ENCODE measurements at places on chromosomes 7 and 10.

- DNase-seq = no peak
Measured at GRCh38 chr7:98038731-98039130, 48.7 kb upstream of the OCM2 start.

- no peak for DNase-seq
Measured at GRCh38 chr7:94874036-94874785, 33.2 kb upstream of the PPP1R9A start.

DNA sequence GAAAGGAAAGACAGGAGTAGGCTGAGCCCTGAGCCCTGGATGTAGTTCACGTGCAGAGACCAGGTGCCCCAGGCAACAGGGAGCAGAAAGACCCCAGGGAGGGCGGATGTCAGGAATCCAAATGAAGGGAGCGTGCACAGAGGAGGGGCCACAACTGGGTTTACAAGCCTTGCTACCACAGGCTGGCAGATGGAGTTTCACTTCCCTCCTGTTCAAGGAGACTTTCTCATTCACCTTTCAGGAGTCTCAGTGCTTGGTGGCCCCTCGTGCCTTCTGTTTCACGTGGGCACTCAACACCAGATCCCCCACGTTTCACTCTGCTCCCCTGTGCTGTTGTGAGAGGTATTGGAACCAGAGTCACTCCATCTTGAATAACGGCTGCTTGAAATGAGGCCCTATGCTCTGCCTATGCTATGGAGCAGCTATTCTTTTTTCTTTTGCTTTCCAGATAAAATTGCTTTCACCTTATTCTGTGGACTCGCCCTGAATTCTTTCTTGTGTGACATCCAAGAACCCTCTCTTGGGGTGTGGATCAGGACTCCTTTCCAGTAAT, 601.4 kb upstream of the IGFBP3 start:
- no peak for DNase-seq

DNA sequence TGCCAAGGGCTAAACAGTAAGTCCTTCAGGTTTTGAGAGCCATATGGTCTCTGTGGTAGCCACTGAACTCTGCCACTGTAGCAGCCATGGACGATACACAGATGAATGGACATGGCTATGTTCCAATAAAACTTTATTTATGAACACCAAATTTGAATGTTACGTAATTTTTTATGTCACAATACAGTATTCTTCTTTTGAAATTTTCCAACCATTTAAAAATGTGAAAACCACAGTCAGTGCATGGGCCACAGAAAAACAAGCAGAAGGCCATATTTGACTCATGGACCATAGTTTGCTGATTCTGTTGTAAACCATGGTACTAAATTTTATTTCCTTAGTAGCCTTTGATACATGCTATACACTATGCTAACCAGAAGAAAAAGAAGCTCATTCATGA, 361.8 kb downstream of the MAGI2 start:
- no peak for DNase-seq

DNA sequence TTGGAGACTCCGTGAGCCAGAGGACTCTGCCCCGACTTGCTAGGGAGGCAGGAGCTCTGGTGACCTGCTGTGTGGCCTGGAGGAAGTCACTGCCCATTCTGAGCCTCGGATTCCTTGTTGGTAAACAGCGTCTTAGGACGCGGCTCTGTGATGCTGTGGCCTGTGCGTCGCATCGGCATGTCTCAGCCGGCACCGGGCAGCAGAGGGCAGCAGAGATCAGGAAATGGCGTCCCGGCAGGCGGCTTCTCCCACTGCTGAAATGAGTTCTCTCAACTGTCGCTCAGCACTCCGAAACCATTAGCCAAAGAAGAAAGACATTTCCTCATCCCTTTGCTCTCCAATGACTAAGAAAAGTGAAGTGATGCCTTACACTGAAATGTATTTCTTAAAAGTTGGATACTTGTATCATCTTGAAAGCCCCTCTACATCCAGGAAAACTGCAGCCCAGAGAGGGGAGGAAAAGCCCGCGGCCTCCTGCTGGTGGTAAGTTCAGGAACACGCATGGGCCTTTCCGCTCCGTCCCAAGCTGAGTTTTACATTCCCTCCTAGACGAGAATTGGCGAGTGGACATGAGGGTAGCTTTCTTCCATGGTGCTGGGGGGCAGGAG, 91.7 kb downstream of the WDR11 start:
- peak; percentile 73 for DNase-seq

DNA sequence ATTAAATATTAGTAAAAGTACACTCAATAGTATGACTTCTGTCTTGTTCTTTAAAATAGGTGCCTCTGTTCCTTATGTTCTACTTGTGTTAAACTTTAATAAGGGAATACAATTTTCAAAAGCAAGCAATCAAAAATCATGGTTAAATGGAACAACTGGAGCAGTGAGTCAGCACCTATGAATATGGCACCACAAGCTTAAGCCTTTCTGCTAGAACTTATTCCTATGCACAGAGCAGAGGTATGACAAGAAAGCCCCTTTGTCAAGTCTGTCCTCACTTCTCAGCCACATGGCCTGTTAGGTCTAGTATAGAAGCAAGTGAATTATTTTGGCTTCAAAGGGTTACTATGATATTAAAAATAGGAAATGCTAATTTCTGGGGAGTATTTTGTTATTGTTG, 29.8 kb downstream of the FAM13C start:
- DNase-seq = no peak

GRCh38 chr7:131151034-131151433, 176.6 kb upstream of the MKLN1 start:
- no peak for DNase-seq

- no peak for DNase-seq
Measured at GRCh38 chr10:85651497-85651882, 715.1 kb downstream of the GRID1 start.

GRCh38 chr7:124652237-124652636, 113.4 kb downstream of the GPR37 start:
- no peak for DNase-seq

DNA sequence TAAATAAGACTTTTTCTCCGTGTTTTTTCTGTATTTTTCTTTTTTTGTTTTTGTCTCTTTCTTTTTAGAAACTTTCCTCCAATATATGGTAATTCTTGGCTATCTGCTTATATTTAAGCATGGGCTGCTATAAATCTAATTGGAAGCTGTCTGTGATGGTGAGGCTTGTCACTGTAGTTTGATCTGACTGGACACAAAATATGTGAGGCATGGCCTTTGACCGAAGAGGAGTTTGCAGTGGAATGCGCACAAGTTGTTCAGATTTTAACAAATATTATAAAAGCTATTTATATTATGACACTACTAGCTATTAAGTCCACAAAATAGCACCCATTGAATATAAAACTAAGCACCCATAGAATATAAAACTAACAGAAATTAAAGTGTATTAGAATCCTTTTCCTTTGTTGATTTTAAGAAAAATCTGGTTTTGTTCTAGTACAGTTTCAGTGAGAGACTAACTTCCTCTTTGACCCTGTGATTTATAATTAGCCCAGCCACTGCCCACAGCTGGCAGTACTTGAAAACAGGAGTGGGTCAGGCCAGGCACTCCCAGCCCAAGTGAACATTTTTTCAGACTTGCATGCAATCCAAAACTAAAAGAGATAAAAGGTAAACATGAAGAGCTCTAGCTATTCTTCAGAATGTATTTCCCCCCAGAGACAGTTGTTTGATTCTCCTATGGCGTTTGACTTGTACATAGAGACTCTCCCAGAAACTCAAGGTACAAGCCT, 69.9 kb upstream of the FGL2 start:
- DNase-seq = no peak

- no peak for DNase-seq
Measured at GRCh38 chr10:14905890-14906289, 27.2 kb downstream of the SUV39H2 start.

DNA sequence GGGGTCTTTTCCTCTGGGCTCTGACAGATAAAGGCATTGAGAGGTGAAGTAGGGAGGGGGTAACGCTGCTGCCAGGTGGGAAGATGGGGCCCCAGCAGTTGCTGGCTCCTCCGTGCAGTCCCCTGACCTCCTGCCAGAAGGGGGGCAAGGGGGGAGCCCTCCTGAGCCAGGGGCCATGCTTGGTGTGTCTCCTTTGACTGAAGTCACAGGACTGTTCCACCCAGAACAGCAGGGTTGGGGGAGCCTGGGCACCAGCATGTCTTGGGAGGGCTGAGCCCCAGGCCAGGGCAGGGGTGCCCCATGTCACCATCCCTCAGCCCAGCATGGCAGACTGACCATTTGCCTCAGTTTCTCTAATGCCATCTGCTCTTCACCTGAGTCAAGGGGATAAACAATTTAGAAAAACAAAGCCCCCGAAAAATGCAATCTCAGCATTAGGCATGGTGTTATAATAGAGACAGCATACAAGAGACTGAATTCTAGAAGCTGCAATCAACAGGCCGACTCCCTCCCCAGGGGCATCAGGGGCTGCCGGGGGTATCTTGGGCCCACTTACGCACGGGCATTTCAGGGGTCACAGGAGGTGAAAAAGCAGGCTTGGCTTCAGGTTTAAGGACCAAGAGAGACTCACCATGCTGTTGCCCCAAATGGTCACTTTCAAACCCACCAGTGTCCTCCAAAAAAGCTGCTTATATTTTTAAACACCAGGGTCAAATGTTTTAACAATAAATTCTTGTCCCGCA, 108.6 kb upstream of the GPR26 start:
- no peak for DNase-seq

DNA sequence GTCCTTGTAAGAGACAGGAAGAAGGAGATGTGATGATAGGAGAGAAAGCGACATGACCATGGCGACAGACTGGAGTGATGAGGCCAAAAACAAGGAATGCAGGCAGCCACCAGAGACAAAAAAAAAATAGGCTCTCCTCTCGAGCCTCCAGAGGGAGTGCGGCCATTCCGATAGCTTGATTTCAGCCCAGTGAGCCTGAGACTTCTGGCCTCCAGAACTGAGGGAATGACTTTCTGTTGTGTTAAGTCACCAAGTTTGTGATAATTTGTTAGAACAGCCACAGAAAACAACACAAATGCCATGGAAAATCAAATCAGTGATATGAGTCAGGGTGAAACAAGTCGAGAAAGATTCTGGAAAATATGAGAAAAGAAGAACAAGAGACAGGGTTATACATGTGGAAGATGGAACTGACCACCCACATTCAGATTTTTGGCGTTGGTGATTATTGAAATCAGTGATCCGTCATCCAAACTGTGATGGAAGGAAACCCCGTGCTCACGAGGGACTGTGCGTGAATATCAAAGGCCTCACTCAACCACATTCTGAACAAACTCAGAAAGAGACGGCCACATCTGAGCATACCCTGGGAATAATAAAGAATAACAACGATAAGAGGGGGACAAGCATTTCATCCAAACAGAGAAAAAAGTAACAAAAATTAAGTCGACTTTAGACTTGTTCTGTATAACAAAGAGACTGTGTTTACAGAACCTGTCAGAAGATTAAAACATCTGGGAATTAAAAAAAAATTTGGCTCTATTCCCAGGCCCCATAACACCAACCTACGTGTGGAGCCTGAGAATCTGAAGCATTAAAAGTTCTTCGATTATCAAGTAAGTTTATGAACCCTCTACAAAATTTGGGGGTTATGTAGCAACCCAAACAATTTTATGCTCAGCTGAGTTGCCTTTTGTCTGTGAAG, 72.1 kb downstream of the EEPD1 start:
- no peak for DNase-seq

GRCh38 chr7:33750177-33750576, 155.2 kb upstream of the BMPER start:
- DNase-seq = no peak

DNA sequence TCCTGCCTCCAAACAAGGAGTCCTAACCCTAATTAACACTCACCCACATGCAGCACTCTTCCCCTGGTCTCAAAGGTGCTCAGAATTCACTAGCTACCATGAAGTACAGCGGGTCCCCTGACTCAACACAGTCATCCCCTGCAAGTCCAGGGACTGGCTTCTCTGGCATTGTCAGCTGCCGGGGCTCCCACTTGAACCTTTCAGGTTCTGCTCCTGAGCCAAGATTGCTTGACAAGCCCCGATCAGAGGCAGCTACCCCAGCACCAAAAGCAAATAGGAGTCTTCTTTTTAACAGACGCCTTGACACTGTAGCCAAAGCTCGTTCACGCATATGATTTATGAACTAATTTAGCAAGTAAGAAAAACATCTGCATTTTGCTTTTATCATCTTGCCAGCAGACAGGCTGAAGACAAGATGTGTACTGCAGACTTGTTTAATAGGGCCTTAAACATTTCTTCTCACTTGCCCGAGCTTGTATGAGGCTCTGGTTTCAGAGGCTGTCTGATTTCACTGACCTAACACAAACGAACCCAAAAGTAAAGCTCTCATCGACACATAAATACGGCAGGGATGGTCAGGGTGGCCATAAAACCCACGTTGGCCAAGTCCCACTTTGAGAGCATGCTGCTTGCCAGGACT, 67.6 kb upstream of the ADAM12 start:
- DNase-seq = no peak

DNA sequence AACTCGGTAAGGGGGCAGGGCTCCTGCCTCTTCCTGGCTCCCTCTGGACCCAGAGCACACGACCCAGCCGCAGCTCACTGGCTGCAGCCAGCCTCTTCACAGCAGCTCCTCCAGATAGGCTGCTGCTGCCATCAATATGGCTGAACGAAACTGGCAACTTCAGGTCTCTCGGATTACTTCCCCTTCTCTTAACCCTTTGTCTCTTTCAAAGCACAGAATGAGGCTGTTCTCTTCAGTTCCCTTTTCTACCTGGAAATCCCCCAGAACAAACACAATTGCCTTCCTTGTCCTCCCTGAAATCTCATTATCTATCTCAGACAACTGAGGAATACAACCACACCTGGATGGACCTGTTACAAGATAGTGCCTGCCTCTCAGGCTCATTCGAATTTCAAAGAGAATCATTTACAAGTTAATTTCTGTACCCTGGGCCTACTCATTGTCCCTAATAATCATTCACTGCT, 193.4 kb upstream of the MBL2 start:
- no peak for DNase-seq

- DNase-seq = no peak
Measured at GRCh38 chr10:62053860-62054259, 152.4 kb downstream of the ARID5B start.

- no peak for DNase-seq
Measured at GRCh38 chr7:76077435-76077834, 29.5 kb downstream of the MDH2 start.

- no peak for DNase-seq
Measured at GRCh38 chr7:18206331-18206730, 178.7 kb upstream of the PRPS1L1 start.

GRCh38 chr10:95741807-95742467, 14.0 kb upstream of the ENTPD1 start:
- DNase-seq = no peak

GRCh38 chr10:133127291-133128125, 32.5 kb upstream of the KNDC1 start:
- no peak for DNase-seq

Measured in CD4-positive, alpha-beta T cell treated with Interleukin-6 for 4 hours (primary cell).